Activated CD4-positive, alpha-beta T cell treated with anti-CD3 and anti-CD28 coated beads, Interleukin-2, amount 50 U/mL, for 1 hour (primary cell): ENCODE measurements at places on chromosomes 7 and 10.

- DNase-seq, result no peak
Observed at GRCh38 chr7:102304668-102305067, 18.0 kb downstream of the SH2B2 start.

- DNase-seq, result peak; percentile 57
Observed at GRCh38 chr10:451021-451471, 238.4 kb downstream of the DIP2C start.

DNA sequence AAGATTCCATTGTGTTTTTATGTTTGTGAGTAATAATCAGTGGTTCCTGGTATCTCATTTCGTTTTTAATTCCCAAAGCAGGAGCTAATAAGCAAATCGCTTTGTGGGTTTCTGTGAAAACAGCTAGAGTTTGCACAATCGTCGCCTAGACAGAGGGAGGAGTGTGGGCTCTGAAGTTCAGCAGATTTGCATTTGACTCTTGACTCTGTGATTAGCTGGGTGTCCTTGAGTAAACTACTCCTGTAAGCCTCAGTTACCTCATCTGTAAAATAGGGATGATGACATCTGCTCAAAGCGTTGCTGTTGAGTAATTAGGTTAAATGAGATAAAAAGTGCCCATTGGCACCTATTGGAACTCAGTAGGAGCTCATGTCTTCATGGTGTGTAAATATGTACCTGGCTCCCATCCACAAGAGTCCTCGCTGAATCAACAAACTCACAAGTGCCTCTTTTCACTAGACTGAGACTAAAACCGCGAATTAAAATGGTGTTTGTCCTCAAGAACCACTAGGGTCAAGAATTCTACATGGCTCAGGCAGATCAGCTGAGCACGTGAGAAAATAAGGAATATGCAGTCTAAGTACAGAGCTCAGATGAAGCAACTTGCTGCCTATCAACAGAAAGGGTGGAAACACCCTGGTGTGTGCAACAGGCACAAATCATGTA is 385.8 kb upstream of the C7orf33 start:
- DNase-seq, result no peak

DNA sequence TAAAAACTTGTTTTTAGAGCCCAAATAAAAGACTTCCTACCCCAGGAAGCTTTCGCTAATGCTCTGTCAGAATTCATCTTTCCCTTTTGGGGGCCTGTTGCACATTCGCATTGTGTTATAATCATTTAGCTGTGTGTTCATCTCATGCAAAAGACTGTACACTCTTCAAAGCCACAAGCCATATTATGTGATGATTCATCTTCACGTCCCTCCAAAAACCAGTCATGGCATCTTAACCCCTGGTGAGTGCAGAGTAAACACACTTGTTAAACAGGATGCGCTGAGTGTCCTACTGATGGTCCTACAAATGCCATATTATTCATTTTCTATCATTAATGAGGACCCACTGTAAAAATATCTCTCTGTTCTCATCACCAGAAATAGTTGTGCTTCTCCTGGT is 235.4 kb downstream of the KIAA1217 start:
- DNase-seq, result no peak

GRCh38 chr7:19620470-19620869 is 88.4 kb downstream of the POLR1F start:
- no peak for DNase-seq

DNA sequence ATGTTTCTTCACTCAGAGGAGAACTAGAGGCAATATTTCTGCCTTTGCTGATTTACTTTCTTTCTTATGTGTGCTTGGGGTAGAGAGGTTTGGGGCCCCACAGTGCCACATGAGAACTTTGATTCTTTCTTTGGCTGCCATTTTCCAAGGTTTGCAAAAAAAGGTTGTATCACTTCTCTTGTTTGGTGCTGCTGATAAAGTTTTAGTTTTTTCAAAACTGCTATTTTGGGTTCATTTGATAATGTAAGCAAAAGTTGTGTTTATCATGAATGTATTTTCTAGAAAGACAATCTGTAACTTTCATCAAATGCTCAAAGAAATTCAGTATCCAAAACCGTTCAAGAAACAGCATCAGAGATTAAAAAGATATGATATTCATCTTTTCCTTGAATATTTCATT is 30.6 kb upstream of the PARP12 start:
- DNase-seq, result no peak

DNA sequence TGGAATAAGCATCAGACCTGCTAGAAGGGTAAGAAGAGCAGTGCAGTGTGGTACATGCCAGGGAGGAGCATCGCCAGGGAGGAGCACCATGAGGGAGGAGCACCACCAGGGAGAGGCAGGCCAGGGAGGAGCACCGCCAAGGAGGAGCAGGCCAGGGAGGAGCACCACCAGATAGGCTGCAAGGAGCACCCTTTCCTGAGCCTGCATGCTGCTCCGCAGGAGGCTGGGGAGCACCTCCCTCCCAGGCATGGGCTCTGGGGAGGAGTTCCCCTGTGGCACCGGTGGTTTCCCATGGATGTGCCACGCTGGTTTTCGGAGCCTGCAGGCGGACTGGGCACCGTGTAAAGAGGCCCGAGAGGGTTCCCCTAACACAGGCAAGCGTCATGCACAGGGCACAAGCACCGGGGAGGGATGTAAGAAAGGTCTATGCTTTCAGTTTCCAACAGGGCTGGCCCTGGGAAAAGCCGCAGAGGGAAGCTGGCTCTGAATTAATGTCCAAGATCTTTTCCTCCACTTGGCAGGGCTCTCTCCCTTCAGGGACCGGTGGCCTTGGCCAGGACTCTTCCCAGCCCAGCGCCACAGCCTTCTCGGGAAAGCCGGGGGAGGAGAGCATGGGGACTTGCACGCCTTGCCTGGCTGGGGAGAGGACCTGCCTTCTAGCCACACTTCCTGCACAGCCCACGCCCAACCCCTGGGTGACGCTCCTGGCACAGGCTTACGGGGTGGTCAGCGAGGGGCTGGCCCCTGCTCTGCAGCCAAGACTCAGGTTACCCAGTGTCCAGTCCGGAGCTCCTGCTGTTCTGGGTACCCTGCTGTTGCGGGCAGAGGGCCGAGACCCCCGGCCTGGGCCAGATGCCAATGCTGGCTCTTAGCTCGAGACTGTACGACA is 11.5 kb upstream of the GPER1 start:
- DNase-seq, result no peak

- no peak for DNase-seq
Observed at GRCh38 chr7:7103343-7104313, 78.7 kb upstream of the C1GALT1 start.

- DNase-seq, result no peak
Observed at GRCh38 chr10:132492323-132493025, 45.1 kb upstream of the INPP5A start.

DNA sequence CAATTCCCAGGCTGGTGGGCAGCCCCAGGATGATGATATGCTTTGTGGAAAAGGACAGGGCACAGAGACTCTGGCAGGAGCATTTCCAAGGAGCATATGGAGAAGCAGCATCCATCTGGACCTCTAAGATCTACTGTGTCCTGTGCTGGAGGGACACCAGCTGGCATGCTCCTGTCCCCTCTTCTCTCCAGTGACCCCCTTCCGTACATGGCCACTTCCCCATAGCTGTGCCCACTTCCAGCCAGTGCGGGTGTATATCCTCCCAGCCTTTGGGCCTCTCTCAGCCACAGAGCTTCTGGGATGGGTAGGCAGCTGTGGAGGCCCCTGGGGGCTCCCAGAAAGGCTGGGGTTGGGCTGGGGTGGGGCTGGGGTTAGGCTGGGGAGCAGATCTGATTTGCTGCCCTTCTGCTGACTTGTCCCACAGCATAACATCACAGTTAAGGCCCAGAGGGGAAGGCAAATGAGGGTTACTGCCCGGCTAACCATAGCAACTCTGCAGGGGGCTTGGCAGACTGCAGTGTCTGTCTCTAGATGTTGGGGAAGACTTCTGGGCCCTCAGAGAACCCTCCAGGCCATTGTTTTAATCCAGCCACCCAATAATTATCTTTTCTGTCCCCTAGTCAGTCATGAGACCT is 6.3 kb downstream of the NPFFR1 start:
- DNase-seq, result no peak

DNA sequence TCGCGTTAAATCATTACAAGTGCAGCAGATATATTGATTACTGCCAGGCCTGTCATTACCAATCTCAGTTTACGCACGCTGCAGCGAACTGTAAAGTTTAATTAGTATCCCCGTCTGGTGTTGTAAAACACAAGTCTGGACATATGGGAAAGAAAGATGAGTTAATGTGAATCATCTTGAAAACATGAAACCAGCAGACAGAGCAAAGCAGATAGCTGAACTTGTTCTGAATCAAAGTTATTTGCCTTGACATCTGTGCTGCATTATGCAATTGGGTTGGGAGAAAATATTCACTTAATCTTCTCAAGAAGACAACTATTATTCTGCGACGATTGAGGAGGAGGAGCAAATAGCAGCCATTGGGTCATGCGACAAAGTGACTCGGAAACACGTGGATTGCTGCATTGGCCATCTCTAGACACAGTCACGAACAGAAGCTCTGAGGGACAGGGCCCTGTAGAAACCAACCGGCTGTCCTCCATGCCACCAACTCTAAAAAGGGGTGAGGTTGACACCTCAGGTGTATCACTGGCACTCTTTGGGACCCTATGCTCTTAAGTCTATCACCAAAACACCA is 156.3 kb upstream of the C7orf33 start:
- no peak for DNase-seq

DNA sequence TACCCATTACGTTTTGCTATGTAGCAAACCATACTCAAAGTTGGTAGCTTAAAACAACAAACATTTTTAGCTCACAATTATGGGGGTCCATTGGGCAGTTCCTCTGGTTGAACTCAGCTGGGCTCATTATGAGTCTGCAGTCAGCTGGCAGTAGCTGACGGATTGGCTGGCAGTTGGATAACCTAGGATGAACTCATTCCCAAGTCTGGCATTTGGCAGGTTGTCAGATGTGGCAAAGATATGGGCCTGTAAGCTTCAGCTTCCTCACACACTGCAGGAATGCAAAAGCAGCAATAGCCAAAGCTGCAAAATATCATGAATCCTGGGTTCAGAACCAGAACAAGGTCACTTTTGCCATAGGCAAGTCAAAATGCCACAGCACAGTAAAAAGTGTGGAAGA is 412.2 kb upstream of the SORCS1 start:
- DNase-seq, result no peak

DNA sequence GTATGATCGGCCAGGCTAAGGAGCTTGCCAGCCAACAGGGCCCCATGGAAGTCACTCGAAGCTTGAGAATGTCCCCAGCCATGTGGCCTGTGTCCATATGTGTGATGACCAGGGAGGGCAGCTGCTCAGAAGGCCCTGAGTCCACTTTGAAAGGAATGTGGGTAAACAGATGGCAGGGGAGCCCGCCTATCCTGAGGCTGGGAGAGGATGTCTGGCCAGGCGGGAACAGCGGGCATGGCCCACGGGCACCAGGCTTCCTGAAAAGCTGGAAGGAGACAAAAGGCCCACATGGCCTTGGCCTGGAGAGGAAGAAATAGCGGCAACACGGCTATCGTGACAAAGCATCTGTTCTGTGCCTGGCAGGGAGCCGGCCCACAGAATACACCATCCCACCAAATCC is 137.9 kb upstream of the PPIF start:
- DNase-seq, result no peak

GRCh38 chr10:113762083-113762482 is 10.6 kb downstream of the PLEKHS1 start:
- no peak for DNase-seq
